ENCODE measurements at places on chromosomes 1 and 21. TPM values are rescaled to one million over a fixed set of nuclear protein-coding genes. Genes with fewer than 3 reads are reported as not detected.

FAM151A gene
- total RNA-seq: not detected

WNT3A gene
- not detected for total RNA-seq

THEM5 gene
- not detected for total RNA-seq

FMO4 gene
- total RNA-seq: 0.87 TPM

HMGCS2 gene
- not detected for total RNA-seq
